ENCODE measurements at places on chromosomes 4 and X. TPM values are rescaled to one million over a fixed set of nuclear protein-coding genes. Genes with fewer than 3 reads are reported as not detected.
A peak's percentile ranks its signal among the peaks of the same experiment; 100 is the strongest.

GRCh38 chr4:47530801-47531200 lies 45.7 kb downstream of the ATP10D start:
- no peak for DNase-seq

- DNase-seq, result no peak
Observed at GRCh38 chr4:130675266-130675665, 1579.3 kb downstream of the C4orf33 start.

The GPR34 gene
- total RNA-seq, result 6.4 TPM

DNA sequence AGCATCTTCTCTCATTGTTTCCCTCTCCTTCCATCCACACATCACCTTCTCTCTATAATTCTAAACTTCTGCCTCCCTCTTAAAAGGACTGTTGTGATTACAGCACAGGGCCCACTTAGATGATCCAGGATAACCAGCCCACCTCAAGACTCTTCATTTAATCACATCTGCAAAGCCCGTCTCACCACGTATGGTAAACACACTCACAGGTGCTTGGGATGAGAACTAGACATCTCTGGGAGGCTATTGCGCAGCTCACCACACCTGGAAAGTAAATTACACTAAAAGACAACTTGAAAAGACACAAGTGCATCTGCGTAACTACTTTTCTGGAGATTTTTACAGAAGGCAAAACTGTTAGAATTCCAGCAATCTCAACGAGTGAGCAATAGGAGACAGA lies 15.4 kb upstream of the C1QTNF7 start:
- peak; percentile 67 for DNase-seq

The CTAG2 gene
- total RNA-seq, result not detected
